Inflammatory macrophage treated with lipopolysaccharide for 1 hour (primary cell): ENCODE measurements at places on chromosomes 7 and 10.

GRCh38 chr7:55539380-55539779 is 32.9 kb downstream of the VOPP1 start:
- peak; percentile 48 for DNase-seq

DNA sequence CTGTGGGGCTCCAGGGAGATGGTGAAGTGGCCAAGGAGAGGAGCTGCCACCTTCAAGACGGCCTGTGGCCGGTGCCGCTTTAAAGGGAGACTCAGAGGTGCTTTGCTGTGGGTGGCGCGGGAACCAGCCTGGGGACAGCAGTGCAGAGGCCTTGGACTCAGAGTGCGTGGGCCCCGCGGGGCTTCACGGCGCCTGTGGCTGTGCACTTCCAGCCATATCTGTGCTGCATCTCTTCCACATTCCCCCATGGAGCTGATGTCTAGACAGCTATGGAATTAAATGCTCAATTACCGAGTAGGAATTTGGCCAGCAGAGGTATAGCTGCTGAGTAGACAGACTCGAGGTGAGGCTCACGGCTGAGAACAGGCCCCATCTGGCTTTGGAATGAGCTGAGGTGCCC is 41.7 kb downstream of the HTRA1 start:
- DNase-seq = no peak

GRCh38 chr7:21507627-21508343 is 35.1 kb upstream of the DNAH11 start:
- peak; percentile 25 for DNase-seq

GRCh38 chr10:44316187-44316921 is 68.5 kb downstream of the CXCL12 start:
- DNase-seq = peak; percentile 3

DNA sequence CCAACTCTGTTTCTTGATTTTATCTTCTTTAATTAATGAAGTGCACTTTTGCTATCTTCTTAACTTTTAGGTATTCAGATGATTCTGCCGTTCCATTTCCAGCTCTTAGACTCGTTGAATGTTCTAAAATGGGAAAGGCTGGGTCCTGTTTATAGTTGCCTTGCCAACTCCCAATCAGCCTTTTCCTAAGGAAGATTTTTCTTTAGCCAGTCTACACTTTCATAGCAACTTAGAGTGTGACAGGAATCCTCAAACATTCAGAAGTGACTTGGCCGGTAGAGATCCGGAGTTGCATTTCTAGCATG is 23.0 kb upstream of the TRIL start:
- DNase-seq = no peak

GRCh38 chr10:29583674-29584073 is 51.1 kb downstream of the SVIL start:
- no peak for DNase-seq

- DNase-seq = no peak
Measured at GRCh38 chr10:47337310-47337709, 10.9 kb upstream of the RBP3 start.

DNA sequence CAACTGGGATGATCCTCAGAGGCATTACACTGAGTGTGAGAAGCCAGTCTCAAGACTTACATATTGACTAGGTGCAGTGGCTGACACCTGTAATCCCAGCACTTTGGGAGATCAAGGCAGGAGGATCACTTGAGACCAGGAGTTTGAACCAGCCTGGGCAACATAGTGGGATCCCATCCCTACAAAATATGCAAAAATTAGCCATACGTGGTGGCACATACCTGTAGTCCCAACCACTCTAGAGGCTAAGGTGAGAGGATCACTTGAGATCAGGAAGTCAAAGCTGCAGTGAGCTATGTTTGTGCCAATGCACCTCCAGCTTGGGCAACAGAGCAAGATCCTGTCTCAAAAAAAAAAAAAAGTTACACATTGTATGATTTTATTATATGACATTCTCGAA is 23.5 kb upstream of the TNPO3 start:
- DNase-seq = no peak

- no peak for DNase-seq
Measured at GRCh38 chr7:79719216-79719615, 265.7 kb upstream of the MAGI2 start.

- no peak for DNase-seq
Measured at GRCh38 chr7:6444516-6445269, 3.1 kb downstream of the DAGLB start.

GRCh38 chr7:83821866-83822265 is 172.9 kb upstream of the SEMA3E start:
- DNase-seq = no peak

- no peak for DNase-seq
Measured at GRCh38 chr7:157616426-157616825, 279.6 kb downstream of the DNAJB6 start.

- no peak for DNase-seq
Measured at GRCh38 chr10:101373063-101373462, 19.1 kb downstream of the BTRC start.

DNA sequence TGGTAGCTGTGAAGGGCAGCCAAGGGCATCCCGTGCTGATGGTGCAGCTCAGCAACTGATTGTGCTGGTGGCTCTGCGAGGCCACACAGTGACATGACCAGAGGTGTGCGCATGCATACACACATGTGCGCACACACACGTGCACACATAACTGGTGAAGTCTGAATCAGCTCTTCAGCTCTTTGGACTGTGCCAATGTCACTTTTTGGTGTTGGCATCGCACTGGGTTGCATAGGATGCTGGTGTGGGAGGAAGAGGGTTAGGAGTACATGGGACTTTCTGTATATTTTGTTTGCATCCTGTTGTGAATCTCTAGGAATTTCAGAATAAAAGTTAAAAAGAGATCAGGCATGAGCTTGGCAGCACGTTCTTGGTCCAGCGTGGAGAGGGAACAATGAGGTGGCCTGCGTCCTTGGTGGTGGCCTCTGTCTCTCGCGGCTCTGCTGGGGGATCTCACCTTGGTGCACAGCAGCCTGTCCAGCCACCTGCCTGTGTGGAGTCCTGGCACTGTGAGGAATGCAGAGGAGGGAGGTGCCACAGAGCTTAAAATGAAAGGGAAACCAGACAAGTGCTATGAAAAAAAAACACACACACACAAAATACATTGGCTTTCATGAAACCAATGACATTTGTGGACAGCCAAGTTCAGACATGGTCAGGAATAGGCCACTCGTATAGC is 124.0 kb downstream of the TRRAP start:
- DNase-seq = no peak

DNA sequence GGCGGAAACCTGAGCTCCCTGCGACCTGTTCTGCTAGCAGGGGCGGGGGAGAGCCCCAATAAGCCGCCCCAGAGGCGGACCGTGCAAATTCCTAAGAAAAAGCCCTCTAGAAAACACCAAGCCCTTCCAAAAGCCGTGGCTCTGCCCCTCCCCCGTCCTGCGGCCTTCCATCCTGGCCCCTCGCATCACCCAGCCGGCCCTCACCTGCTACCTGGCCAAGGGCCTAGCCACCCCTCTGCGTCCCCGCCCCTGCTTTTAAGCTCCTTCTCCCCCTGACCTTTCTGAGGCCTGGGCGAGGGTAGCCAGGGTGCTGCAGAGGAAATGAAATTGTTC is 24.9 kb downstream of the SKIDA1 start:
- DNase-seq = no peak

- no peak for DNase-seq
Measured at GRCh38 chr7:64875658-64876406, 27.2 kb upstream of the ZNF273 start.

- no peak for DNase-seq
Measured at GRCh38 chr7:89773611-89774010, 380.7 kb upstream of the STEAP1 start.

DNA sequence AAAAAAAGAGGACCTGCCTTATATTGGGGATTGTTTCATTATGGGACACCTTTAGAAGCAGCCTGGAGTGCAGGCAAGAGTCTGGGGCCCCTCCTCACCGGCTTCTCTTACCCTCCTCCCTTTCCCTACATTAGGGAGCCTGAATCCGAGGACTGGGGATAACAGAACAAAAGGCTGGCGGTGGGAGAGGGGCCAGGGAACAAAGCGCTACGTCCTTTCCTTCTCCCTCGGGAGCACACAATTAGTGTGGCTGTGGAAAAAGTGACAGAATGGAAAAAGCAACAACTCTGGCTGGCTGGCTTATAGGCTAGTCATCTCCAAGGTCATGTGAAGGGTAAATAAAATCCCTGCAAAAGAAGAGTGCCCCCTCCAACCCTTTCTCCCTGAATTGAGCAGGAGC is 74.7 kb downstream of the LSM5 start:
- no peak for DNase-seq

GRCh38 chr7:149673006-149673405 is 100.4 kb downstream of the ZNF467 start:
- DNase-seq = no peak

- DNase-seq = no peak
Measured at GRCh38 chr7:4556868-4557793, 125.0 kb upstream of the FOXK1 start.

GRCh38 chr7:15257689-15258088 is 304.1 kb downstream of the AGMO start:
- no peak for DNase-seq

GRCh38 chr7:38025815-38026214 is 105.4 kb downstream of the EPDR1 start:
- no peak for DNase-seq

DNA sequence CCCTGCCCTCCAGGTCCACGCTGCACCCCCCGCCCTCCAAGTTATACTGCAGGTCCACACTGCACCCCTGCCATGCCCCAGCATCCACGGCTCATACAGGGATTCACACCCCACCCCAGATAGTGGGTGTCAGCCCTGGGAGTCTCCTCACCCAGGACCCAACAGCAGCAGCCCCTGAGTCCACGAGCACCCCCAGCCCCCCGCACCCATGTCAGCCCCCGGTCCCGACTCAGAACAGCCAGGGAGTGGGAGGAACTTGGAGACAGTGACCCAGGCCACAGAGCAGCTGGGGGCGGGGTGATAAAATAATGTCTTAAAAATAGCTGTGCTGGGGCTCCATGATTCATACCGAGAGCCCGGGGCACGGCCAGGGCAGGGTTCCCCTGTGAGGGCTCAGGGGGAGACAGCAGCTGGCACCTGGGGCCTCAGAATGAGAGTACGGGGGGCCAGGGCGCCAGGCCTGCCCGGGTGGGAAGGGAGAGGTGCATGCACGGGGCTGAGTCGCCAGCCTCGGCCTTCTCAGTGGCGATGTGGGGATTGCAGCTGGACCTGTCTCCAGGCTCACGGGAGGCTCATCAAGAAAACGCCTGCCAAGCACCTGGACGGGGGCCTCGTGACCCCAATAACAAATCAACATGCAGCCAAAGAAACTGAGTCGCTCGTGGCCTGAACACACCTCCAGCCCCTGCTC is 29.8 kb downstream of the ADAP1 start:
- peak; percentile 66 for DNase-seq

DNA sequence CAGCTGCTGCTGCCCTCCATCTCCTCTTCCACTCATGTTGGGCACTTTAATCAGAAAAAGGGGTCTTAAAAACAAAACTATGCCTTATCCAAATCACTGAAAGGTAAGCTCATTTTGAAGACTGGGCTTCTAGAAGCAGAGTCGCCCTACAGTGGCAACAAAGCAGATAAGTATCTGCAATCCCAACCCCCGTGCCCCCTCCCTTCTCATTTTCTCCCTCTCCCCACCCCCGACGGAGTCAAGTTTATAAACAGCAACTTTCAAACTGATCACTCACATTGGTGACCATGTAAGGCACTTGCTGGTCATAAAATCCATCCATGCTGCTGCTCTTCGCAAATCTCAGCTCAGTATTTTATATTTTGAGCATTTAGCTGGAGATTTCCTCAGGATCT is 738 bp downstream of the ETV1 start:
- no peak for DNase-seq

GRCh38 chr7:100088621-100089457 is at the start of gene COPS6:
Gene COPS6 (plus strand): TSS chr7:100088969. CDS start chr7:100088991, 22 bp downstream.
- peak; percentile 63 for DNase-seq

DNA sequence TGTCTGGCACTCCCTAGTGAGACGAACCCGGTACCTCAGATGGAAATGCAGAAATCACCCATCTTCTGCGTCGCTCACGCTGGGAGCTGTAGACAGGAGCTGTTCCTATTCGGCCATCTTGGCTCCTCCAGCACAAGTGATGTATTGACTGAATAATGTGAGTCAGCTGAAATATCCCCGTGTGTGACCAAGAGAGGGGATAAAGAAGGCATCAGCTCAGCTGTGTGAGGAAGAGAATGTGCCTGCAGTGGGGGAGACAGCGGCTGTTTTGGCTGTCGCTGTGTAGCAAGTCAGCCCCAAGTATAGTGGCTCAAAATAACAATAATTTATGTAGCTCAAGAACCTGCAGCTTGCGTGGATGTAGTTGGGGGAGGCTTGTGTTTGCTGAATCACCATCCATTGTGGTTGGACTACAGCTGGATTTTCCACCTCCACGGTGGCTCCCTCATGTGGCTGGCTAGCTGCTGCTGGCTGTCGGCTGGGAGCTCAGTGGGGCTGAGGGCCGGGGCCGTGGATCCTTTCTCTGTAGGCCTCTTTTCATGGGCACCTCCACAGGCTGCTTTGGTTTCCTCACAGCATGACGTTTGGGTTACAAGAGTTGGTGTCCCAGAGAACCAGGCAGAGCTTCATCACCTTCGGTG is 434.5 kb downstream of the CCSER2 start:
- DNase-seq = no peak

- DNase-seq = no peak
Measured at GRCh38 chr7:71182438-71182935, 50.5 kb downstream of the GALNT17 start.

DNA sequence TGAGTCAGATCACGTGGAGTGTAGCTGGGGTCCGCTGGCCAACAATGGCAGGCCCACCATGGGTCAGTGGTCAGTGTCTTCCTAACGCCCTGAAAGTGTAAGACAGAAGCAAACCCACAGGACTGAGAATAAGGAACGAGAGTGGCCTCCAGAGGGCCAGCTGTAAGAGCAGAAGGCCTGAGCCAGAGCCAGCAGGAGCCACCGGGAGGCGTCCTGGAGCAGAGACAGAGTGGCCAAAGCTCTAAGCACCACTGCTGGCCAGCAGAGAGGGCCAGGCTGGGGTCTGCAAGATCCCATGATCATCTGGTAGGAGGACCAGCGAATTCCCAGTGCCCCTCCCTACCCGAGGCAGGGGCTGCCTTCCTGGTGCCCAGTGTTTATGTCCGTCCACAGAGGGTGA is 9.2 kb downstream of the CCDC201 start:
- DNase-seq = no peak

DNA sequence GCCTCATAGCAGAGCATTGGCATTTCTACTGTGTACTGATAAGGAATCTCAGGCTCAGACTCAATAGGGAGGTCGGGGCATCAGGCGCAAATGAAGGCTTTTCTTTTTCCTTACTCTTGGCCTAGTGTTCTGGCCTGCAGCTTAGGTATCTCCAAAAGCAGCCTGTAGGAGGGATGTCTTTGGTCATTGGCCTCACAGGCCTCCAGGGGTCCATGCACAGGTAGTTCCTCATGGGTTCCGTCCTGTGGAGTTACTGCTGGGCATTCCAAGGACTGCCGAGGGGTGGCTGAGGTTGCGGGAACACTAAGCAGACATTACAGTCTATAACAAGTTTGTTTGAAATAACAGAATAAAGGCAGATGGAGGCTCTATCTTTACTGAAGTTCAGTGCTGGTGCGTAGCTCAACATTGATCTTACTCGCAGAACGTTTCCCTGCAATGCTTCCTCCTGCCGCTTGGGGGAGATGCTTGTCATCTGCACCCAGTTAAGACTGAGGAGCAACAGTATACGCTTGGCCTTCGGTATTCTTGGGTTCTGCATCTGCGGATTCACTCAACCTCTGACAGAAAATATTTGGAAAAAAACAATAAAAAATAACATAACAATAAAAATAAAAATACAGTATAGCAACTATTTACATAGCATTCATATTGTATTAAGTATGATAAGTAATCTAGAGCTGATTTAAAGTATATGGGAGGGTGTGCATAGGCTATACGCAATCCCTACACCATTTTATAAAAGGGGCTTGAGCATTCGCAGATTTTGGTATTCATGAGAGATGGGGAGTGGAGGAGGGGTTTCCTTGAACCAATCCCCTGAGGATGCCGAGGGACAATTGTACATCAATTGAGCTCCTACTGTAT is 58.9 kb downstream of the SH2D4B start:
- peak; percentile 34 for DNase-seq
